ENCODE measurements at places on chromosomes 7 and 10.

DNA sequence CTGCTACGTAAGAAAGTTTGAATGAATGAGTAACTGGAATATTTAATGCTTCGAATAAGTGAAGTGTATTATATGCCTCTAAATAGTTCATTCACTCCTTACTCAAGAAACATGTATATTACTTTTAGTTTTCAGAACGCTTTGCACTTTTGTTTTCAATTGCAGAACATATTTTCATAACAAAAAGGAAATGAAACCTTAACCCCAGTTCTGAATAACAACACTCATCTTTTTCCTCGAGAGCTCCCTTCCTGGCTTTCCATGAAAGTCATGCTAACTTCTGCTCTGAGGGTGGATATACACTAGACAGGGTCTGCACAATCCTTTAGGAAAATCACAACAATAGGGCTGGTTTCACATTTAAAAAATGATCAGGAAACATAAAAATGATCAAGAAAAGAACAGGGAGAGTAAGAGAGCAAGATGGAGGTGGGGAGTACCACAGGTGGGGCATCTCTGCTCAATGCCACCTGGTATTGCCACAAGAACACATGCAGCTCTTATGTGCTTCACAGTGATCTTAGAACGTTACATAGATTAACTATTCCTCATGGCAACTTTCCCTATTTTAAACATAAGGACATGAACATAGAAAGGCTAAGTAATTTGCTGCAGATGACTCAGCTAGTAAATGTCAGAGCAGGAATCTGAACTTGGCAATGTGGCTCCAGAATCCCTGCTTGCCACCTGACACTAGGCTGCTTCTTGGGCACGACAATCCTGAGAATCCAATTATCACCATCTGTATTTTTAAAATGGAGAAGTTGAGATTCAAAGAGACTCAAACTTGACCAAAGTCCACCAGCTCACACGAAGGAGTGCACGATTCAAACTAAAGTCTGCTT, 219.5 kb upstream of the AOAH start:
- no peak for DNase-seq

DNA sequence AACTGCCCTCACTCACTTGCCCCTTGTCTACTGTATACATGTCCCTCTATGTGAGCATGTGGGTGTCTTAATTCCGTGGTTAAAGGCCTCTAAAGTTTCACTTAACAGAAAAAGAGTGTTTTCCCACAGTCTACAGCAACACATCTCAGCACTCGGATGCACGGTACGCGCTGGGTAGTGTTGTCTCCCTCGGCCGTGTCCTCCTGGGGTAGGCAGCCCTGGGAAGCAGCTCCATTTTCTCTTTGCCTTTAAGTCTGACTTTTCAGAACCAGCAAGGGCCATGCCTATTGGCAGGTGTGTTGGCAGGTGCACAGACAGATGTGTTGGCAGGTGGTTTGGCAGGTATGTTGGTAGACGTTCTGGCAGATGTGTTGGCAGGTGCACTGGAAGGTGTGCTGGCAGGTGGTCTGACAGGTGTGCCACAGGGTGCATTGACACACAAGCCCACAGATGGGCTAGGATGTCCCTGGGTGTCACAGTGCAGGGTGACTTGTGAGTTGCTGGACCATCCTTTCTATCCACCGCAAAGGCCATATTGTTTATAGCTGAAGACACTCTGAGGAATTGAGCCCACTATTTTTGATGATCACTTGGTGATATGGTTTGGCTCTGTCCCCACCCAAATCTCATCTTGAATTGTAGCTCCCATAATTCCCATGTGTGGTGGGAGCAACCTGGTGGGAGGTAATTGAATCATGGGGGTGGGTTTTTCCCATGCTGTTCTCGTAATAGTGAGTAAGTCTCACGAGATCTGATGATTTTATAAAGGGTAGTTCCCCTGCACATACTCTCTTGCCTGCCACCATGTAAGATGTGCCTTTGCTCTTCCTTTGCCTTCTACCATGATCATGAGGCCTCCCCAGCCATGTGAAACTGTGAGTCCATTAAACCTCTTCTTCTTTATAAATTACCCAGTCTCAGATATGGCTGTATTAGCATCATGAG, 296.9 kb downstream of the TNS3 start:
- no peak for DNase-seq

DNA sequence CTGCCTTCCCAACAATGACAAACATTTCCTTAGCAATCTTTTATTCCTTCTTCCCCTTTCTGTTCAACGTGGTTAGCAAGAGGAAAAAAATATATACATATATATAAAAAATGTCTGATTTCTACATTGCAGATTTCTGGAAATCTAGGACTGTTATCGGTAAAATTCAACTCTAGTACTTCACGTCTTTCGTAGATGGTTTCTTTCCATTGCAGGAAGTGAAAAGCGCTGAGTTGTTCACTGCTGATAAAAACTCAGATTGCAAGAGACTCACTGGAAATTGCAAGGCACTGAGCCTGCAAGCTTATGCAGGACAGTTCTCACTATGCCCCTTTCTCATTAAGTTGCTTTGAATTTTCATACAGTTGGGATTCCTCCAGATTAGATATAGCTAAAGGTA, 23.9 kb downstream of the KIN start:
- DNase-seq: no peak

- peak; percentile 64 for DNase-seq
These were observed 22.2 kb downstream of the PARD3 start for GRCh38 chr10:34792881-34793280.

GRCh38 chr7:116165717-116166116, 44.6 kb upstream of the TES start:
- DNase-seq: no peak

- DNase-seq: no peak
These were observed 21.8 kb upstream of the SH2D4B start for GRCh38 chr10:80515941-80516340.

DNA sequence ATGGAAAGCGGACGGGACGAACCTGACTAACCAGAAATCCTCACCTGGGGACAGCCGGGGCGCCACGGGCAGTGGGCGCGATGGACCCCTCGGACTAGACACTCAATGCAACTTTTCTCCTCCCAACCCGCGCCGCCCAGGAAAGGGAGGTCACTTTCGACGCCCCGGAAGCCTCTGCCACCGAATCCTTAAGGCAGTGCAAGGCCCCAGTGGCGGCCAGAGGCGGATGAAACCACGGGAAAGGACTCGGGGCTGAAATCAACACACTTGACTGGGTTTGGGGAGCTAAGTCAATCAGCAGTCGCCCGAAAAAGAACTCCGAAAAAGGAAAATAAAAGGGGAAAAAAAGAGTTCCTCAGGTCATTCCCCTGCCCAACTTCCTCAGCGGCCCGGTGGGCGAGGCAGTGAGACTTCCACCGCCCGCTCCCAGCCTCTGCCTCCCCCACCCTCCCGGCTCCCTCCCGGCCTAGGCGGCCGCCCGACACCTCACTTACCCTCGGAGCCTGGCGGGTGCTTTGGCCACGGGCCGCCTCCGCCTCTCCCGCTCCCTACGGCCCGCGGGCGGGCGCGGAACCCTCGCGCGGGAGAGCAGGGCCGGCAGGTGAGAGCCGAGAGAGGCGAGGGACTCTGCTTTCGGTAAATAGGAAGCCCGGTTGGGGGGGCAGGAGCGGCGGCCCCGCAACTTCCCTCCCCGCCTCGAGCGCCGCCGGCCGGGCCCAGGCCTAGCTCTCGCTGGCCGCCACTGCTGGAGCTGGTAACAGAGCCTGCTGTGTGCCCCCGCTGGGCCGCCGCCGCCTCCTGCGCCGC, 518 bp downstream of the WAPL start:
- peak; percentile 3 for DNase-seq

GRCh38 chr10:29763396-29763795, 128.6 kb upstream of the SVIL start:
- DNase-seq: no peak

DNA sequence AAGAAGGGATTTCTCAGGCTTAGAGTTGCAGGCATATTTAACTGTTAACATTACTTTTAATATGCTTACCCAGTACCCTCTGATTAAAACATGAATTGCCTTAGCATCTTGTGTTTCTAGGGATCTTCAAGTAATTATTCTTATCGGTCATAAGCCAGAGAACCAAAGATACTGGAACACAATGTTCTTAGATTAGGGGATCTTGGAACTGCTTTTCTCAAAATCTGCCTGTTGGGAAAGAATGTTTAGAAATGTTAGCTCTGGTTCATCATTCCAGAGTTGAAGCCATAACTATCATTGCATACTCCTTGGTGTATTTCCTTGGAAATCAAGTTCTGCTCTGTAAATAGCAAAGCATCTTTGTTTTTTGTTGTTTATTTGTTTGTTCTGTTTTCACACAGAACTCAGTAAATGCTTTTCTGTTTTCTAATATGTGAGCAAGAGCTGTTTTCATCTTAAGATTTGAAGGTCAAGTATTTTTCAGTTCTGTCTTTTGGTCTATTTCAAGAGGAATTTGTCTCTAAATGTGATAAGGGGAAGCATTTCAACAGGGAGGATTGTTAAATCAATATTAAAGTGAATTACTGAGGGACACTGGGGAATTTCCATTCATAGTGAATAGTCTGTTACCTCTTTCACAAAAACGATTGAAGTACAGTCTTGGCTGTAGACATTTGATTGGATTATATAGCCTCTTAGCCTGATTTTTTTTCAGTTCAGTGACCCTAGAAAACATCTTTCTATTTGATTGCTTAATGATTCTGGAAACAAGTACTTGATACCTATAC, 103.2 kb upstream of the CYP26C1 start:
- no peak for DNase-seq

DNA sequence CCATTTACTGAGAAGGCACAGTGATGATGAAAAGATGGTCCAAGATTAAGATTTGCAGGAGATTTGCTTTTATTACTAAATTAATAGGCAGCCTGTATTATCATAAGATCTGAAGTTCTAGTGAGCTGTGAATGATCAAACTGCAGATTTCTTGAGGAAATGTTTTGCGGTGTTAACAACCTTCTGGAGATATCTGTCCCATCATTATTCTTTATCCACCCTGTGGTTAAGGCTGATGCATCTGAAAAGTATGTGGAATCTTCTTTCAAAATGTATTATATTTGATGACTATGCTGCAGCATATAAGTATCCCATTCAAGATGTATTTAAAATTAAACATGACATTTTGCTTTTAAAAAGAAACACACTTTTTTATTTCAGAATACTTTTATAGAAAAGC, 150.3 kb downstream of the POLR1F start:
- no peak for DNase-seq

- DNase-seq: no peak
These were observed 120.4 kb downstream of the EMX2 start for GRCh38 chr10:117662751-117663540.

DNA sequence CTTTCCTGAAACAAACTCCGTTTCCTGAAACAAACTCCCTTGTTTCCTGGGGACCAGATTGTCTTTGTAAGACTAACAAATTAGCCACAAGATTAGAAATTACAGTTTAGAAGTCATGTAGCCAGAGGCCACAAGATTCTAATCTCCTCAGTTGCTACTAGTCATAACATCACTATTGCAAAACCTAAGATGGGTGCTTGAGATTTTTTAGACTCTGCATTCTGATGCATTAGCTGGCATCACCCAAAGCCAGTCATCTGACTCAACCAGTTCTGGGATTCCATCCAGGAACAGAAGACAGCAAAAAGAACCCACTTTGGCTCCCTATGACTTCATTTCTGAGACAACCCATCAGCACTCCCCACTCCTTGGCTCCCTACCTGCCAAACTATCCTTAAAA, 367.9 kb upstream of the MBL2 start:
- no peak for DNase-seq

DNA sequence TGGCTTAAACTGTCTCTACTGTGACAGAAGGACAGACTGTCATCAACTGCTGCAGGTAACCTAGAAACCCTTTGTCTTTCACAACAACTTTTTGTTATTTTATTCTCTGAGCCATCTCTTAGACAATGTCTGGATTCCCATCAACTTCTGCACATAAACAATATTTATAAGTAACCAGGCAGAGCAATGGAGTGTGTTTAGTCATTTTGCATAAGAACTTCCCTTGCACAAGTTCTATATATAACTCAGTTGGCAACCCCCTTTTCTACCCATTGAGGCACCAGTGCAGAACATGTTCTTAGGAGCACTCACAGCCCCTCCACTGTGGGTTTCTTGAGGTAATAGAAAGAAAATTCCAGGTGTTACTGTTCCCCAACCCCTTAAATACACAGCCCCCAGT, 65.0 kb upstream of the IL6 start:
- DNase-seq: no peak

GRCh38 chr7:55477781-55478374, 94.4 kb downstream of the VOPP1 start:
- DNase-seq: no peak

GRCh38 chr7:22400936-22401553, 44.1 kb upstream of the RAPGEF5 start:
- DNase-seq: no peak

Data from NCI-H345 (cell line).